Stimulated activated CD4-positive, alpha-beta T cell treated with anti-CD3 and anti-CD28 coated beads, Interleukin-12 subunit alpha, Interleukin-12 subunit beta, amount 100 ng/mL, for 4 hours (primary cell): ENCODE measurements at places on chromosomes 6 and 20.

GRCh38 chr6:166228839-166229528 is 61.3 kb upstream of the TBXT start:
- DNase-seq, result no peak

- DNase-seq, result no peak
Observed at GRCh38 chr20:59165396-59165795, 1.8 kb downstream of the ZNF831 start.

- no peak for DNase-seq
Observed at GRCh38 chr6:145206247-145206907, 528.9 kb downstream of the EPM2A start.

- DNase-seq, result no peak
Observed at GRCh38 chr6:89268776-89269175, 46.3 kb downstream of the GABRR2 start.

DNA sequence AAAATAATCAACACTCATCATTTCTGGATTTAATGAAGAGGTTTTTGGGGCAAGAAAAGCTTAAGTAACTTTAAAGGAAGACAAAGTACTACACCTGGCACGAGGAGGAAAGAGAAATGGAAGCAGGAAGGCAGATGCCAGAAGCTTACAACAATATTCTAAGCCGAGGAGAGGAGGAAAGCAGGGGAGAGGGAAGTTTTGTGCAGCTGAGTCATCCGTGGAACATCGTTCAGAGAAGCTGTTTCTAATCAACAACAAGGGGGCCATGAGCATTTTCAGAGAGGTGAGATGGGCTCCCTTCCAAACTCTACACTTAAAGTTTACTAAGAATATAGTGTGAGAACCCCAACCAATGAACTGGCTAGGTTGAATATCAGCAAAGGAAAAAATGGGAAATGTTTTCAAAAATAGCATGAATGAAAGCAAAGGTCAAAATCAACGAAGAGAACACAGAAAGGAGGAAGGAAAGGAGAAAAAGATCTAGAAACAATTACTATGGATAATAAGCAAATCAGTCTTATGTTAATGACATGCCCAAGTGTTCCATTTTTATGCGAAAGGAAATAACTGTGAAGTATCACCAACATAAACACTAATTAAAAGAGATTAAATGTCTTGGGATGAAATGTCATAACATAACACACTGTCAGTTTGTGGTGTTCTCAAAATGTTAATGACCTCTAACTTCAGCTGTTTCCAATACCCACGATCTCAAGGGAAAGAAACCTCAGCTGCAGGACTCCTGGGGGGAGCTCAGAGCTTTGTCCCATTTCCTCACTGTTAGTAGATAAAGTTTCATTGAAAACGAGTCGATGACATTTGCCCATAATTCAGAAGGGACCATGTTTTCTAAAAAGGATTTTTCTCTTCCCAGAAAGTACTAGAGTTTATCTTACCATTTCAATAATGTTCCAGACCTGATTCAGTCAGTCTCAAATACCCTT is 203.4 kb upstream of the STXBP5 start:
- DNase-seq, result no peak

- no peak for DNase-seq
Observed at GRCh38 chr20:16552015-16552414, 21.2 kb downstream of the KIF16B start.

- no peak for DNase-seq
Observed at GRCh38 chr6:111612379-111612778, 6.7 kb upstream of the TRAF3IP2 start.

GRCh38 chr20:1861347-1861976 is 33.7 kb upstream of the SIRPA start:
- no peak for DNase-seq

DNA sequence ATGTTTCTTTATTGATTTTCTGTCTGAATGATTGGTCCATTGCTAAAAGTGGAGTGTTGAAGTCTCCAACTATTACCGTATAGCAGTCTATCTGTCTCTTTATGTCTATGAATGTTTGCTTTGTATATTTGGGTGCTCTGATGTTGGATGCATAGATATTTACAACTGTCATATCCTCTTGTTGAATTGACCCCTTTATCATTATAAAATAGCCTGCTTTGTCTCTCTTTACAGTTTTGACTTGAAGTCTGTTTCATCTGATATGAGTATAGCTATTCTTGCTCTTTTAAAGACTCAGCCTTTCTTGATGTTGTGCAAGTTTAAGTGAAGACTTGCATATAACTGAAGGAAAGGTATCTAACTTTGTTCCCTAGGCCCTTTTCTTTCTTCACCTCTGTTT is 173.8 kb upstream of the RAB32 start:
- DNase-seq, result no peak

DNA sequence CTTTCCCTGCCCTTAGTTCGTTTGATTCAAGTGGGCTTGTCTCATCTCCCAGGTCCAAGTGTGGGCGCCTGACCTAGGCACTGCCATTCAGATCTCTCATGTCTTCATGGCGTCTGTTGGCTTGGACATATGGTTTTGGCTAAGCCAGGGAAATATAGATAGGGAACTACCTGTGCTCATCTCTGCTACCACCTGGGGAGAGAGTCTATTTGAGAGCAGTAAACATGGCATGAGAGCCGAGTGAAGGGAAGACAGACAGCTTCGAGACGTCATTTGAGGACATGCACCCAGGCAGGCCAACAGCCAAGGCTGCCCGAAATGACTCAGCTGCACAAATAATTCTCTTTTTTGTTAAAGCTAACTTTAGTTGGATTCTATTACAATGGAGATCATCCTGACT is 370.7 kb upstream of the AGPAT4 start:
- DNase-seq, result no peak

- no peak for DNase-seq
Observed at GRCh38 chr20:45588800-45589199, 9.7 kb upstream of the WFDC8 start.

GRCh38 chr20:24679448-24680047 is 210.1 kb downstream of the SYNDIG1 start:
- no peak for DNase-seq

DNA sequence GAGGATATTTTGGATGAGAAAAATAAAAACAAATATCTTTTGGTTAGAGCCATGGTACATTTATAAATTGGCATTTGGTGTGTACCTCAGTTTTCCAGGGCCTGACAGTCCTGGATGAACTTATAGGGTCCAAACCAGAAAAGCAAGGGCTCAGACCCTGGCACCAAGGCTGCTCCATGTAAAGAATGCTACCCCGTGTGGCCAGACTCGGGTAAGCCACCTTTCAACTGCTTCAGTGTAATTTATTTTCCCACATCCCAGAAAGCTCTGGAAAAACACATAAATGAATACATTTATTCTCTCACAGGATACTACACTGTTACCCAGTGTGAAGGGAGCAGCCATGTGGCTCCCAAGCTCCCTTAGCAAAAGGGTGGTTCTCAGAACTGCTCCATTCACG is 13.8 kb downstream of the MRPL14 start:
- no peak for DNase-seq

DNA sequence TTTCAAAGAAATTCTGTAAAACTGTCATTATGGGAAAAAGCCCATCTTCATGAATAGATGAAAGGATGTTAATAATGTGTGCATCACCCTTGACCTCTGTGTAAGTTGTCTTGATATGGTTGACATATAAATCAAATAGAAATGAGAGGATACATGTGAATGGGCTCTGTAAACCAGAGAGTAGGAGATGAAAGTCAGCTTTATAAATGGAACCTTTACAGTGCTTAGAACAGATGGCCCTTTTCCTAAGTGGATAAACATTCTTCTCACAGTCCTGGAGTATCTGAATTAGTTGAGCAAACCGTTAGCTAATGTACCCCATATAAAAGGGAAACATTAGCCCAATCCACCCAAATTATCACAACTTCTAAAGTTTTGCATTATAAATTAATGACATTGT is 57.5 kb downstream of the MYLK4 start:
- no peak for DNase-seq

DNA sequence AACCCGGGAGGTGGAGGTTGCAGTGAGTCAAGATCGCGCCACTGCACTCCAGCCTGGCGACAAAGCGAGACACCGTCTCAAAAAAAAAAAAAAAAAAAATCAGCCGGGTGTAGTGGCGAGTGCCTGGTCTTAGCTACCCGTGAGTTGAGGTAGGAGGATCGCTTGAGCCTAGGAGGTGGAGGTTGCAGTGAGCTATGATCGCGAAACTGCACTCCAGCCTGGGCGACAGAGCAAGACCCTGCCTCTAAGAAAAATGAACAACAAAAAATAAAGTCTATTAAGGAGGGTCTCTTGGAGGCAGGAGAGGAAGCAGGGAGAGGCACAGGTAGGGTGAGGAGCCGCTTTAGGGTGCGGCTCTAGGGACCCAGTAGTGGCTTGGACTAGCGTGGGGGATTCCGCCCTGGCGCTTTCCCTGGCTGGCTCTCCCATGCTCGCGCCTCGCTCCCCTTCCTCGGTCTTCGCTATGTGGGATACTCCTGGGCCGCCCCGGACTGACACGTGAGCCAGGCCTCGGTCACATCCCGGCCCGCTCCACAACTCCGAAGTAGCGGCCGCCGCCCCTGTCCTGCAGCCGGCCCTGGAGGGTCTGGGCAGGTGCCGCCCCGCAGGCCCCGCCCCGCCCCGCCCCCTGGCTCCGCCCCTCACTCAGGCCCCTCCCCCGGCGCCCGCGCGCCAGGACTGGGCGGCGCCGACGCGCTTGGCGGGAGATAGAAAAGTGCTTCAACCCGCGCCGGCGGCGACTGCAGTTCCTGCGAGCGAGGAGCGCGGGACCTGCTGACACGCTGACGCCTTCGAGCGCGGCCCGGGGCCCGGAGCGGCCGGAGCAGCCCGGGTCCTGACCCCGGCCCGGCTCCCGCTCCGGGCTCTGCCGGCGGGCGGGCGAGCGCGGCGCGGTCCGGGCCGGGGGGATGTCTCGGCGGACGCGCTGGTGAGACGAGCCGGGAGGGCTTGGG is at the start of gene MYBL2:
TSS of gene MYBL2 (plus strand) at position 739 of the 953 bp plus-strand sequence. CDS start at position 909, 170 bp downstream.
- DNase-seq, result peak; percentile 64

DNA sequence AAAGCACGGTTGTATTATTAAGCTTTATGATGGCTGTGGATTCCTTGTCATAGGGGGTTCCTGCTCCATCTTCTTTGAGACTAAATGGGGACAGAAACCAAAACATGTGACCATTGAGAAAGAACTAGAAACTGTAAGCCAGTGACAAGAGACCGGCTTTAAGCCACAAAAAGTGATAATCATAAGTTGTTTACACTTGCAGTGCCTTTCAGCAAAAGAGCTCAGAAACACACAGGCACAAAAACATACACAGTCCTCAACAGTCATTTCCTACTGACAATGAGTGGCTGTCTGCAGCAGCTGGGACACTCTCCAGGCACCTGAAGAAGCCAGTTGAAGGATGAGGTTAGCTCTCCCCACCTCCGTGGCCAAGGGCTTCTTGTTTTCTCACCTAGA is 20.0 kb upstream of the UBE2J1 start:
- no peak for DNase-seq

DNA sequence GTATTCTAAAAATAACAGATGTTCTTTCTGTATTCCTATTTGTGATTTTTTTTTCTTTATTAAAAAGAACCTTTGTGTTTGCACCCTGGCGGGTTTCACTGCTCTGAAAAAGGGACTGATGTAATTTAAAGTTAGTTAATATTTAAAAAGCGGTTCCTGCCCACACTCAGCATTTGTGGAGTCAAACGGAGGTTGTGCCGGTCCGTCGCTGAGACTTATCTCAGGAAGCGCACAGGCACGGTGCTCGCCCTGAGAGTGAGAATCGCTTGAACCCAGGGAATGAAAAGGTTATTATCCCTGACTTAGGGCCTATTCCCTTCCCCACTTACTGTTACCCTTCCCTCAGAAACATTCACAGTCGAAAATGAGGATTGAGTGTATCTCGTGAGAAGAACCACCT is 366.7 kb downstream of the THBS2 start:
- DNase-seq, result no peak

DNA sequence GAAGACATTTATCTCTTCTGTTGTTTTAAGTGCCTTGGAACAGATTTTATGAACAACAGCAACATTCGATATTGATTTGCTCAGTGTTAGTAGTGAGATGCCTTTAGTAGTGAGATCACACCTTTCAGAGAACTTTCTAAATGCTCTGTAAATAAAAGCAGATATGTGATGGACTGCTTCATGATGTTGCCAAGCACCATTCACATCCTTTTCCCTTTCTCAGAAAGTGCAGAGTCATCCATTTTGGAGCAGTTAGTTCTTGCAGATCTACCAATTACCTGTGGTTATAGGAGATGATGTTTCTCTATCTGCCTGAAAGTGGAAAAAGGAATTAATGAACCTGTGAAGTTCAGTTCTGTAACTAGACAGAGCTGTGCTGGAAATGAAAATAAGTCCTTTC is 27.0 kb downstream of the CBFA2T2 start:
- DNase-seq, result no peak

GRCh38 chr6:17574866-17575560 is 25.1 kb upstream of the FAM8A1 start:
- no peak for DNase-seq

- no peak for DNase-seq
Observed at GRCh38 chr20:9615118-9615517, 100.7 kb downstream of the LAMP5 start.

GRCh38 chr6:132612449-132613108 is 11.5 kb downstream of the TAAR2 start:
- DNase-seq, result no peak

GRCh38 chr6:3194535-3195419 is 32.7 kb downstream of the TUBB2B start:
- no peak for DNase-seq

- DNase-seq, result no peak
Observed at GRCh38 chr20:14344746-14345145, 7.3 kb upstream of the FLRT3 start.

DNA sequence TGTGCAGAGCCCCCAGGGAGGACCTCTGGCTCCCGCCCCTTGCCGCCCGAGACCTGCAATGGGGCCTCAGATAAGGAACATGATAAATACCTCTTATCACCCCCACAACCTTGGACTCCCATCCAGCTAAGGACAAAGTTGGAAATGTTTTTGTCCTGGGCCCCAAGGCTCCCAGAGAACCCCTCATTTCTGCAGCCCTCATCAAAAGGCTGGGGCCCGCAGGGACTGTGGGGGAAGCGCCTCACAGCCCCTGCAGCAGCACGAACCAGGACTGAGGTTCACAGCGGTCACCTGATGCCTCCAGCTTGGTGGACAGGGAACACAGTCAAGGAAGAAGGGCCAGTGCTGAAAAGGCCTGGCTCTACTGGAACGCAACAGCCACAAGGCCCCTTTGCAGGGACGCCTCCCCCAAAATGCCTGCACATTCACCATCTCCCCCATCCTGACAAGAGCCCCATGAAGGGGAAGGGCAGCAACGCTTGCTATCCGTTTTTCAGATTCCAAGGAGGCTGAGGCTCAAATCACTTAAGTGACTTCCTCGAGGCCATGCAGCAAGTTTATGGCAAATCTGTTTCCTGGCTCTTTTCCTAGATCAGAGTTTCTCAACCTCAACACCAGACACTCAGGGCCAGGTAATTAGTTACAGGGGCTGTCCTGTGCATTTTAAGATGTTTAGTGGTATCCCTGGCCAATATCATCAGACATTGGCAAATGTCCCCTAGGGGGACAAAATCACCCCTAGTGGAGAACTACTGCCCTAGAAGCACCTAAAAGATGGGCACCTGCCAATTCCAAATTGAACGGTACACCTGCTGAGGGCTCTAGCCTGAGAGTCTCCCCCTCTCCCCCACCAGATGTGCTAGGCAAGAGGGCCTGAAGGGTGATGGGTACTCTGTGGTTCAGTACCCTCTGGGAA is 10.6 kb downstream of the TFEB start:
- no peak for DNase-seq

- no peak for DNase-seq
Observed at GRCh38 chr6:142429195-142429594, 127.4 kb downstream of the ADGRG6 start.
